ENCODE measurements at places on chromosomes 16 and 17.

DNA sequence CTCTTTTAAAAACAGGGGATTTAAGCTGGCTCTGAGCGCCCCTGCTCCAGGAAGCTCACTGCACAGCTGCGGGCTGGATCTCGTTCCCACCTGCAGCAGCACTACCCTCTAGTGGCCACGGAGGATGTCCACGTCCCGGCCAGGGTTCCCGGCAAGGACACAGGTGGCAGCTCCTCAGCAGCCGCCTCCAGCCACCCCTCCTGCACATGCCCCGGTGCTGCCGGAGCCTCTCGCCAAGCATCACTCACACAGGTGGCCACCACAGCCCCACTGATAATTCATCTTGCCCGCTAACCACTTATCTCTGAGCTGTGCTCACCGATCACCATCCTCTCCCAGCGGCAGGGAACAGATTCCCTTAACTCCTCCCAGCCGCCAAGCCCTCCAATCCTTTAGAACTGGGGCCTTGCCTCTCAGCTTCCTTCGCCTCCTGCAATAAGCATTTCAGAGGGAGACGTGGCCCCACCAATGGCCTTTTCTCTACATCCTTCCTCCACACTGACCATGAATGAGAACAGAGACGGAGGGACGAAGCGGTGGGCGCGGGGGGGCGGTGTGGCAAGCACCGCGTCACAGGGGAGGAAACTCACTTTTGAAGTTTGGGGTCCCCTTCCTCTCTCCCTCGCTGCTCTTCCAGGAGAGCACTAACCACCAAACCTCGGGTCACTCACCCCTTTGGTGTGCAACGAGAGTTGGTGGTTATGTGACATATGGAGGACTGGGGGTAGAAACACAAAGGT is 222.1 kb downstream of the RBFOX3 start:
- peak; percentile 81 for DNase-seq

GRCh38 chr16:84884596-84885341 is 65.0 kb downstream of the CRISPLD2 start:
- no peak for DNase-seq

- DNase-seq = no peak
Measured at GRCh38 chr16:69566981-69567680, 1.4 kb downstream of the NFAT5 start.

GRCh38 chr17:30000001-30000754 is 58.7 kb downstream of the EFCAB5 start:
- DNase-seq = no peak

- DNase-seq = no peak
Measured at GRCh38 chr17:75763269-75763607, 1.8 kb downstream of the GALK1 start.

- DNase-seq = peak; percentile 34
Measured at GRCh38 chr17:20121359-20122253, 112.4 kb downstream of the SPECC1 start.

DNA sequence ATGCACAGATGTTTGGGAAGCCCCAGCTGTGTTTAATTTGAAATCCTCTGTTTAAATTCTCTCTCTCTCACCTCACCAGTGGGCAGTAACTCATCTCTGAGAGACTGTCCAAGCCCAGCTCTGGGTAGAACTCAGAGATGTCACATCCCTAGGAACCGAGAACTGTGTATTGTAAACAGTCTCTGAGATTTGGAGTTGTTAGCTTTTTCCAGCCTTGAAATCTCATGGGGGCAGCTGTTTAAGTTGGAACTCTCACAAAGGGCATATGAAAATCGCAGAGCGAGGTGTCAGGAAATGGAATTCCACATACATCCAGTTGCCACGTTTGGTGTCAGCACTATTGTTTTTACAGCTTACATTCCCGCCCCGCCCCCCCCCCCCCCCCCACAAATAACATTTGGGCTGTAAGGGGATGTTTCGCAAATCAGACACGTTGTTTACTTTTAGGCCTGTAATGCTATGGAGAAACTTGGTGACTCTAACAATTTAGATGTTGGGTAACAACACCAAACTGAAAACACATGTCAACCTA is 34.3 kb downstream of the VPS35L start:
- no peak for DNase-seq

DNA sequence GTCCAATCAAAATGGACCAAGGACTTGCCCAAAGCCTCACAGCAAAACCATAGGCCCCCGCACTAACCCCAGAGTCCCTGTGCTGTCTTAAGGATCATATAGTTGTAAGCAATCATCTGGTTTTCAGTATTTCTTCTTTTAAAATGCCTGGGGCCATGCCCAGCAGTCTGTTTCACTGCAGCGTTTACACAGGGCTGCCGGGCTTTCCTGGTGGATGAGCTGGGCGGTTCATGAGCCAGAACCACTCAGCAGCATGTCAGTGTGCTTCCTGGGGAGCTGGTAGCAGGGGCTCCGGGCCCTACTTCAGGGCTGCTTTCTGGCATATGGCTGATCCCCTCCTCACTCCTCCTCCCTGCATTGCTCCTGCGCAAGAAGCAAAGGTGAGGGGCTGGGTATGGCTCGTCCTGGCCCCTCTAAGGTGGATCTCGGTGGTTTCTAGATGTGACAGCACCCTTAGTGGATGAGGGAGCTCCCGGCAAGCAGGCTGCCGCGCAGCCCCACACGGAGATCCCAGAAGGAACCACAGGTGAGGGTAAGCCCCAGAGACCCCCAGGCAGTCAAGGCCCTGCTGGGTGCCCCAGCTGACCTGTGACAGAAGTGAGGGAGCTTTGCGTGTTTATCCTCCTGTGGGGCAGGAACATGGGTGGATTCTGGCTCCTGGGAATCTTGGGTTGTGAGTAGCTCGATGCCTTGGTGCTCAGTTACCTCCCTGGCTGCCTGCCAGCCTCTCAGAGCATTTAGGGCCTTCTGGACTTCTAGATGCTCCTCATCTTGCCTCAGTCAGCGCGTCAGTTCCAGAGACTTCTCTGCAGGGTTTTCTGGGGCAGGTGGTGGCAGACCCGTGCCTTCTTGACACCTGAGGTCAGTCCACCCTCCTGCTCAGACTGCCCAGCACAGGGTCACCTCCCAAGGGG is 24.8 kb upstream of the STH start:
- no peak for DNase-seq

All from NCI-H524 treated with DMSO at 0.1 percent for 48 hours (cell line).